Esophagus (tissue), 2 donors: ENCODE measurements at places on chromosomes 1 and 21. TPM values are rescaled to one million over a fixed set of nuclear protein-coding genes. Genes with fewer than 3 reads are reported as not detected.

The GLRX2 gene
- 16.2 TPM for polyA plus RNA-seq

The KCNJ6 gene
- not detected for polyA plus RNA-seq

The KRTAP13-2 gene
- not detected for polyA plus RNA-seq

The TMOD4 gene
- 0.14 TPM for polyA plus RNA-seq

The EVA1B gene
- polyA plus RNA-seq: 6.1 TPM

The WNT3A gene
- 0.69 TPM for polyA plus RNA-seq

The ANGPTL3 gene
- polyA plus RNA-seq: not detected

The ANKRD35 gene
- 17.0 TPM for polyA plus RNA-seq

The VANGL1 gene
- polyA plus RNA-seq: 3.4 TPM

The FCRL4 gene
- polyA plus RNA-seq: not detected

The MTFR1L gene
- polyA plus RNA-seq: 28.4 TPM

The RGS18 gene
- 0.41 TPM for polyA plus RNA-seq

The MYOG gene
- not detected for polyA plus RNA-seq

The ABCA4 gene
- polyA plus RNA-seq: 0.07 TPM

The MX1 gene
- polyA plus RNA-seq: 25.4 TPM

The LAD1 gene
- 286 TPM for polyA plus RNA-seq

The SPATA21 gene
- 0.08 TPM for polyA plus RNA-seq

The OR14K1 gene
- polyA plus RNA-seq: not detected

The LDLRAD1 gene
- polyA plus RNA-seq: 0.35 TPM

The ABCD3 gene
- polyA plus RNA-seq: 17.7 TPM

The CLIC6 gene
- 0.45 TPM for polyA plus RNA-seq

The CHRNB2 gene
- polyA plus RNA-seq: 0.11 TPM

The CNIH3 gene
- 0.99 TPM for polyA plus RNA-seq

The ZSCAN20 gene
- polyA plus RNA-seq: 0.51 TPM

The KRTAP7-1 gene
- polyA plus RNA-seq: not detected

The DISP3 gene
- not detected for polyA plus RNA-seq

The LCE3E gene
- polyA plus RNA-seq: 110 TPM

The HOOK1 gene
- 9.2 TPM for polyA plus RNA-seq

The PPIAL4G gene
- polyA plus RNA-seq: not detected

The SNX7 gene
- 14.7 TPM for polyA plus RNA-seq

The CFHR4 gene
- not detected for polyA plus RNA-seq

The TMPRSS3 gene
- polyA plus RNA-seq: 0.08 TPM

The SYPL2 gene
- polyA plus RNA-seq: 0.38 TPM

The PDZK1 gene
- 0.05 TPM for polyA plus RNA-seq

The PFKFB2 gene
- 4.7 TPM for polyA plus RNA-seq
